RWPE1 (cell line): ENCODE measurements at places on chromosomes 11 and 22.

DNA sequence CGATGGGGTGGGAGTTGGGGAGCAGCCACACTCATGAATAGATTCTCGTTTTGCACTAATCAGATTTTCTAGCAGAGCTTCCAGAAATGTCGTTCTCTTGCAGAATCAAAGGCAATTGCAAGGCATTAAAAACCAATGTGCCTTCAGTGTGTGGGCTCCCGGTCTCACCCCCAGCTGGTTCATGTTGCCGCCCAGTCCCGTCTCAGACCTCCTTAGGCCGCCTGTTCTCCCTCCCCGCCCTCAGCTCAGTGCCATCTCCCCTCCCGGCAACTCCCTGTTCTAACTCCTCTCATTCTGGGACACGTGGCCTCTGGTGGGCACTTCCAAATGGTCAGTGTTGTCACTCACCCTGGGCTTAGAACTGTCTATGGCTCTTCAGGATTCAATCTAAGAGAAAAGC is 42.5 kb upstream of the SMIM38 start:
- no peak for DNase-seq

DNA sequence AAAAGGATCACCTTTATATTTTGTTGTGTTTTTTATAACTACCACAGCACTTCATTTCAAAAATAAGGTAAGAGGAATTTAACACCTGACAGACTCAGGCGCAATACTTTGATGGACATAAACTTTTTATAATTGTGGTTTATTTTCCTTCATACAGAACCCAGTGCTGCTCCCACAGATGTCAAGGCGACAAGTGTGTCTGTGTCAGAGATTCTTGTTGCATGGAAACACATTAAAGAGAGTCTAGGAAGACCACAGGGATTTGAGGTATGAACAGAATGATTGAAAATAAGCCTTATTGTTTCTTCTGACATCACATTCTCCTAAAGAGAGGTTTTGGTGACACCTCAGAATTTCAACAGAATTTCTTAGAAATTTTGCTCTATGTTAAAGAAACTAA is 378.9 kb upstream of the ARHGAP42 start:
- DNase-seq, result no peak

DNA sequence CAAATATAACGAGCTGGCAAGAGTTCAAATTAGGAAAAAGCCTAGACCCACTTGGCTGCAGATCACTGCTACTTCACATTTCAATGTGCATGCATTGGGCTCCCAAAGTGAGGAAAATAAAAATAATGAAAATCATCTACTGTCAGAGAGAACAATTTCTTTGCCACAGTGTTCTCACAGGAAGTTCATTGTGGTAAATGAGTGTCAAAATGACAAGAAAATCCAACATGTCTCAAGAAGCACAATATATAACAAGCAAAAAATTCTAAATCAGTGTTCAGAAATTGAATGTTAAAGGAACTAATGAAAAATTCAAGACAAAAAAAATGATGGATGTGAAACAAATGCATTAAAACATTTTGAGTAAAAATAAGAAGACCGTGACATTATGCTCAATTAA is 31.3 kb downstream of the RCN1 start:
- no peak for DNase-seq

DNA sequence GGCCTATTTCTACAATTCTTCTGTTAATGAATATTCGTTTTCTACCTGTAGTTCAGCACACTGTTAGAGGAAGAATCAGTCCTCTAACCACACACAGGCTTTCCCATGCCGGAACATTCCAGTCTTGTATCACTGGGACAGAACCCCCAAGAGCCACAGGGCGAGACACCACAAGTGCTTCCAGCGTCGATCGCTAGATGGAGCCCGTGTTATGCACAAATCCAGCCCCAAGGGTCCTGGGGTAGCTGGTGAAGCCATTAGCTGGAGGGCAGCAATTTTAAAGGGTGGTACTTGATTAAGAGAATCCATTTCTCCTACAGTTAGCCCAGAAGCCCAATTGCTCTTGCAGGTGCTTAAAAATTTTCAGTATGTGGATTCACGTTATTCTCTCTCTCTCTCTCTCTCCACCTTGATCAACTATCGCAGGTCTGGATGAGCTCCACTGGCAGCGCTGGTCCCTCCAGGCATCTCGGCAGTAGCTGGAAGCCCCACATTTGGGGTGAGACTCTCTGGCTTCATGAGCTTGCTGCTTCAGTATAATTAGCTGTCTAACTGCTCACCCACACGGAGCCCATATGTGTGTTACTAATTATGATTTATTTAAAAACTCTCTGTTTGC is 148.2 kb upstream of the SNX19 start:
- DNase-seq, result peak; percentile 73

- no peak for DNase-seq
Measured at GRCh38 chr11:18369398-18369797, 25.0 kb upstream of the LDHA start.

- no peak for DNase-seq
Measured at GRCh38 chr11:72685560-72686480, 11.6 kb upstream of the PDE2A start.

- no peak for DNase-seq
Measured at GRCh38 chr11:55172734-55173415, 89.1 kb upstream of the TRIM48 start.

DNA sequence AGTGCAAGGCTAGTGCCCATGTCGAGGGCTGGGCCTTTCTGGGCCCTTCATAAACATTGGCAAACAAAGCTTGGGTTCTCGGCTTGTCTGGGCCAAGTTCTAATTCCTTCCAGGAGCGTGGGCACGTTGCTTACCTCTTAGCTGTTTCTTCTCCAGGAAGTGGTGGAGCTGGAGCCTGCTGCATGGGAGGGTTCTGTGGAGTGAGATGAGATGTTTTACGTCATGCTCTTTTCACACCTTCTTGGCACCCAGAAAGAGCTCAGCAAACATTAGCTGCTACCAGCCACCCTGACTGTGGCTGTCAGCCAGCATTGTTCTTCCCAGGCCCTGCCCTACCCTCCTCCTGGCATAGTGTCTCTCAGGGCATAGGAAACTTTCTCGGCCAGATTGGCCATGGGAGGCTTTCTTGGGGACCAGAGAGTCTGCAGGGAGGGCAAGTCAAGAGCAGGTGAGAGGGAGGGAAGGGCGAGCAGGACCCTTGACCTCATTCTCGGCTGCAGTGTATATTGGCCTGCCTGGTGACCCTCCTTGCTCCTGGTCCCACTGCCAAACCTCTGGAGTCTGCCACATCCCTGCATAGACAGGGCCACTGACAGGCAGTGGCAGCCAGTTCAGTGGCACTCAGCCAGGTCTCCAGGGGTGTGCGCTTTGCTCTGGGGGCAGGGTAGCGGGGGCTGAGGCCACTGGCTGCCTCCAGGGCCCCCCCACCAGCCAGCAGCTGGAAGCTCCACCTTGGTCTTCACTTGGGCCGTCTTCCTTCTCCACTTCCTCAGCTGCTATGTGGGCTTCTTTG is 98.8 kb downstream of the BCR start:
- peak; percentile 88 for DNase-seq

DNA sequence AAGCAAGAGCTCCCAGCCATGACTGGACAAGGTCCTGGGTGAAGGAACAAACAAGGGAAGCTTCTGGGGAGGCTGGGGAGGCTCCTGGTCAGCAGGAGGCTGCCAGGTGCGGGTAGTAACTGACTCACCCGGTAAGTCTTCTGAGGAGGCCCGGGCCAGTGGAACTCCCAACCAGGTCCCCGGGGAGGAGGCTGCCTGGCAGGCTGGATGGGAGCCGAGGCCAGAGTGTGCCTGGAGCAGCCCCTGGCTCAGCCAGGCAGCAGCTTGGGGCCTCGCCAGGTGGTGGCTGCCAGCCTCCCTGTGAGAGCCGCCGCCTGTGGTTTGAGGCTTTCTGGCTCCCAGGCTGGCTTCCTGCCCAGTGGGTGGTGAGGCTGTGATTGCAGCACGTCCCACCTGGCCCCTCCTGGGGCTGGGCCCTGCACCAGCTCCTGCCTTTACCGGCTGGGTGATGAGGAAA is 46.2 kb downstream of the IGF2 start:
- peak; percentile 86 for DNase-seq

DNA sequence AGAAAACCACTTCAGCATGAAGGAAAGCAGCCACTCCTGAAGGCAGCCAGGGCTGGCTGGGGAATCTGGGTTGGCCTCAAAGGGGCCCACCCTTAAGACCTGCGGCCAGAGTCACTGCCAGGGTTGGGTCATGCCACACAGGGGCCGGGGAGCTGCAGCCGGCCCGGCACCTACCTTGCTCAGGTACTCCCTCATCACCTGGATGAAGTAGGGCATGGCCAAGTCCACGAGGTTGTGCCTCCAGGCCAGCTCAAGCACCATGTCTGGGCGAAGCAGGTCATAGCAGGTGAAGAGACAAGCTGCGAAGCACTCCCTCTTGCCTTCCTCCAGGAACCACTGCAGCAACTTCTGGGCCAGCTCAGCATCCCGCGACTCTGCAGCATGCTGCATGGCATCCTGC is 4.7 kb upstream of the SLC25A1 start:
- no peak for DNase-seq

DNA sequence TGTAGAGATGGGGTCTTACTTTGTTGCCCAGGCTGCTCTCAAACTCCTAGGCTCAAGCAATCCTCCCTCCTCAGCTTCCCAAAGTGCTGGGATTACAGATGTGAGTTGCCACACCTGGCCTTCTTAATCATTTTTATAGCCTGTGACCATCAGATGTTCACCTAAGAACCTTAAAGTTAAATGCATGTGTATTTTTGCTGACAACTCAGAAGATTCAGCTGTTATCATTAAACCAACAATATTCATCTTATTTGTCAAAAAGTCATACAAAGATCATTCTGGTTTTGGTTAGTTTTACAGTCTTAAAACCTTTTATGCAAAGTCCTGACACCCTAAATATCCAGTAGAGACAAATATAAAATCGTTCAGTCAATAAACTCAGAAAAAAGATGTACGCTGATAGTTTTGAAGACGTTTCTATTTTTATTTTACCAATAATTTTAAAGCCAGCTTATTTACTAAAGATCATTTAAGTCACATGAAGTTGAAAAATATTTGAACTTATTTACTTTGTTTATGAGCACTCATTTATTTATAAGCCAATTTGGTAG is 22.2 kb downstream of the CLDN5 start:
- DNase-seq, result no peak
